ENCODE measurements at places on chromosomes 12 and 14.

DNA sequence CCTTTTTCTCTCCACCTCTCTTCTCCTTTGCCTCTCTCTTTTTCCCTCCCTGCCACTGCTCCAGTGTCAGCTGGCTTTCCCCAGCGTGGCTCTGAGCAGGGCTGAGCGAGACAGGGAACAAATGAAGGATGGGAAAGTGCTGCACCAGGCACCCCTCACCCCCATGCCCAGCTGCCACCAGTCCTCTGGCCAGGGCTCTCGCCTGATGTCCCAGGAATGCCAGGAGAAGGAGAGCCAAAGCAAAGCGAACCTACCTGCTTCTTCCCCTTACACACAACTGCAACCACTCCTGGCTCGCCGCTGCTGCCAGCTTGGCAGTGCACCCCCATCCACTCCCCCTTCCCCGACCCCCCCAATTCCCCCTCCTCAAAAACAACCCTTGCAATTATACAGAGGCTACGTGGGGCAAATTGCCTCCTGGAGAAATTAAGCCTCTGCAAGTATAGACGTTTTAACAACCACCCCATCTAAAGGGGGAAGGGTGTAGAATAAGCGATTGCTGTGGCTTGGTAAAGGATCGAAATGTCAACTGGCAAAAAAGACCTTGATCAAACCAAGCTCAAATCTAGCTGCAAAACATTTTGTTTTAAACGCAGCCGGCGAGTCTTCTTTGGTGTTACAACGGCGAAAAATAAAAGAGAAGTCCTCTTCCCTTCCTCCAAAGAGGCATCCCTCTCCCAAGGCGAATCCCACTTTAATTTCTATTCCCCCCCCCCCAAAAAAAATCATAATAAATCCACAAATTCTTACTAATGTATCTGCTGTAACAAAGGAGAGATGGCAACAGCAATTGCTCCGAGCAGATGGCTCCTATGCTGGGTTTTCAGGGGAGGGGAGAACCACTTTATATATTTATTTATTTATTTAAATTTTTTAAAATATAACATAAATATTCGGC, 2.9 kb downstream of the BCL11B start:
- DNase-seq = no peak

DNA sequence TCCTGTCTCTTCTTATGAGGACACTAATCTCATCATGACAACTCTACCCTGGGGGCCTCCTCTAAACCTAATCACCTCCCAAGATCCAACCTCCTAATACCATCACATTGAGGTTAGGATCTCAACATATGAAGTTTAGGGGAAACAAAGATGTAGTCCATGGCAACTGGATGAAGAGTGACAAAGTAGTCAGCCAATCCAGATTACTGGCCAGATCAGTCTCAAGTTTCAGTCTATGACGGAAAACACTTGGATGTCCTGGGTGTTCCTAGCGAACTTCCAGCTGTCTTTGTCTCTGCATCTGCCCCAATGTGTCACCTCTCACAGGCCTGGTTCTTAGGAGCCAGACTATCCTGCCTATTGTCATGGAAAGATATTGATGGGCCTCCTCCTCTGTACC, 630.8 kb downstream of the AACS start:
- no peak for DNase-seq

GRCh38 chr12:3171195-3171591, 94.0 kb downstream of the TSPAN9 start:
- DNase-seq = no peak

DNA sequence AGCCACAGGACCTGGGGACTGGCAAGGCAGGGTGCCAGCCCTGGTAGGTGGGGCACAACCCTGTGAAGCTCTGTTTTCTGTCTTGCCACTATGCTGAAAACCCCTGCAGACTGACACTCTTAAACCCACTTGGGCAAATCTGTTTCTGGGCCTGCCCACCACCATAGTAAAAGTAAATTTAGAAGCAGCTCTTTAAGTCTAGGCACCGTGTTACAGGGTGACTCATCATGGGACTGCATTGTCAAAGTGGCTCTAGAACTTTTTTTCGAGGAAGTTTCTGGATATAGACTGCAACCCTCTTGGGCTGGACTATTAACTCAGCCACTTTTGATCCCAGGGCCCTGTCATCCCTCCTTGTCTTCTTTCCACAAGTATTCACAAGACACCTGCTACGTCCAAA, 7.7 kb downstream of the TUNAR start:
- no peak for DNase-seq

DNA sequence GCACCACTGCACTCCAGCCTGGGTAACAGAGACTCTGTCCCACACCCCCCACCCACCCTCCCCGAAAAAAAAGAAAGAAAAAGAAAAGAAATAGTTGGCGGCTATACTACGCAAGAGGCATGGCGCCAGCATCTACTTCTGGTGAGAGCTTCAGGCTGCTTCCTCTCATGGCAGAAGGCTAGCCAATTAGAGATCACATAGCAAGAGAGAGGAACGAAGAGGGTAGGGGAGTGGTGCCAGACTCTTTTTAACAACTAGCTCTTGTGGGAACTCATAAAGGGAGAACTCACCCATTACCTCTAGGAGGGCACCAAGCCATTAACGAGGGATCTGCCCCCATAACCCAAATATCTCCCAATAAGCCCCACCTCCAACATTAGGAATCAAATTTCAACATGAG, 6.2 kb downstream of the DENND5B start:
- no peak for DNase-seq

All from chondrocyte (in vitro differentiated cells).